ENCODE measurements at places on chromosomes 12 and 14. TPM values are rescaled to one million over a fixed set of nuclear protein-coding genes. Genes with fewer than 3 reads are reported as not detected.

Gene OAS2
- total RNA-seq, result 13.4 TPM

Gene SLC17A8
- total RNA-seq, result 0.11 TPM

- no peaks in the 10 kb centered on the region for H3K27me3 ChIP-seq
- no peaks in the 10 kb centered on the region for H3K36me3 ChIP-seq
- no peak overlapping the region for H3K4me3 ChIP-seq
- DNase-seq, result no peak
- no peaks in the 10 kb centered on the region for H3K4me1 ChIP-seq
Observed at GRCh38 chr12:116432314-116432750, 126.8 kb upstream of the MAP1LC3B2 start.

GRCh38 chr14:75979648-75980565, 1.9 kb downstream of the TGFB3 start:
- no peaks in the 10 kb centered on the region for H3K4me1 ChIP-seq
- H3K36me3 ChIP-seq, result no peaks in the 10 kb centered on the region
- peak overlapping the region; percentile 11 for H3K27ac ChIP-seq

Gene INHBE
- 92.8 TPM for total RNA-seq

DNA sequence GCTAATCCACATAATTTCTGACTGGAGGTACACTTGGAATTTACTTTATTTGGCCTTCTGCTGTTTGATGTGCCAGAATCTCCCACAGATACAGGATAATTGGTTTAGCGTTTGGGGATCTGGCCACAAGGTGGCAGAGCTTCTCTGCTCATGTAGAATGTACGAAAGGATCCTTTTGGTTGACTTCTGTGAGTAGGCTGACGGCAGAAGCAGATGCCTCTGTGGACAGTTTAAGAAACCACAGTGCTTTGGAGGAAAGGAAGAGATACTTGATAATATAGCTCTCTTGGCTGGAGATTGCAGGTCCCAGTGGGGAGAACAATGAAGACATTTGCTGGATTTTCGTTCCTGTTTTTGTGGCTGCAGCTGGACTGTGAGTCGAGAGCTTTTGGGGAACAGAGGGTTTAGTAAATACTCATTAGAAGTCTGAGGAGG, 75.3 kb upstream of the OR4E1 start:
- H3K27me3 ChIP-seq, result no peaks in the 10 kb centered on the region
- no peaks in the 10 kb centered on the region for H3K4me1 ChIP-seq
- H3K4me3 ChIP-seq, result no peak overlapping the region
- DNase-seq, result peak; percentile 30
- H3K27ac ChIP-seq, result no peak overlapping the region

Gene TCL1B
- total RNA-seq, result not detected

- H3K27ac ChIP-seq, result no peak overlapping the region
- H3K27me3 ChIP-seq, result no peaks in the 10 kb centered on the region
- no peak overlapping the region for H3K4me3 ChIP-seq
Observed at GRCh38 chr12:113936460-113936859, 29.7 kb downstream of the RBM19 start.

DNA sequence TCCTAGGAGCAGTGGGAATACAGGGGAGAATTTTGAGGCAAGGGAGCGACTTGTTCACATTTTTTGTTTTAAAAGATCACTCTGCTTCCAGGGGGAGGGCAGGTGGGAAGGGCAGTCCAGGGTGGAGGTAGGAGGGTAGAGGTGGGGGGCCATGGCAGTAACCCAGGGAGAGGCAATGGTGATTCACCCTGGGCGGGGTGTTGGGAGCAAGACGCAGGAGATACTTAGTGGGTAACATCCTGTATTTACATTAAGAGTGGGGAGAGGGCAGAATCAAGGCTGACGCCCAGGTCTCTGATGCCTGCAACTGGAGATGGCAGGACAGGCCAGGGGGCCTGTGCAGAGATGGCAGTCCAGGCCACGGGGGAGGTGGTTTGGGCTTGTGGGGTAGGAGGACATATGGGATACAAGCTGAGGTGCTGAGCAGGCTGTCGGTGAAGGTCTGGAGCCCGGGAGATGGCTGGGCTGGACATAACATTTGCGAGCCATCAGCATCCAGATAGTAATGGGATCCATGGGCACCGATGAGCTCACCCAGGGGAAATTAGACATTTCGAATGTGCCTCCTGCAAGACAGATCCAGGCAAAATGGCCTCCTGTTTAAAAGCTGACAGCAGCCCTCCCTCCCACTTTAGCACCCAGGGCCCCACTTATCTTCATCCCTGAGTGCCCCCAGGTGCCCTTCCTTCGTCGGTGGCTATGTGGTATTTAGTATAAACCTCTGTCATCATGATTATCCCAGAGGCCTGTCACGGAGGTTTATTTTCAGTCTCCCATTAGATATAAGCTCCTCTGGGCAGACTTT, 9.3 kb downstream of the EML1 start:
- H3K27ac ChIP-seq, result no peak overlapping the region
- H3K36me3 ChIP-seq, result no peaks in the 10 kb centered on the region
- H3K4me1 ChIP-seq, result no peaks in the 10 kb centered on the region

Gene RAD52
- 5.7 TPM for total RNA-seq

Gene RASSF8
- total RNA-seq, result 7.5 TPM

Gene FOXN4
- 0.06 TPM for total RNA-seq

DNA sequence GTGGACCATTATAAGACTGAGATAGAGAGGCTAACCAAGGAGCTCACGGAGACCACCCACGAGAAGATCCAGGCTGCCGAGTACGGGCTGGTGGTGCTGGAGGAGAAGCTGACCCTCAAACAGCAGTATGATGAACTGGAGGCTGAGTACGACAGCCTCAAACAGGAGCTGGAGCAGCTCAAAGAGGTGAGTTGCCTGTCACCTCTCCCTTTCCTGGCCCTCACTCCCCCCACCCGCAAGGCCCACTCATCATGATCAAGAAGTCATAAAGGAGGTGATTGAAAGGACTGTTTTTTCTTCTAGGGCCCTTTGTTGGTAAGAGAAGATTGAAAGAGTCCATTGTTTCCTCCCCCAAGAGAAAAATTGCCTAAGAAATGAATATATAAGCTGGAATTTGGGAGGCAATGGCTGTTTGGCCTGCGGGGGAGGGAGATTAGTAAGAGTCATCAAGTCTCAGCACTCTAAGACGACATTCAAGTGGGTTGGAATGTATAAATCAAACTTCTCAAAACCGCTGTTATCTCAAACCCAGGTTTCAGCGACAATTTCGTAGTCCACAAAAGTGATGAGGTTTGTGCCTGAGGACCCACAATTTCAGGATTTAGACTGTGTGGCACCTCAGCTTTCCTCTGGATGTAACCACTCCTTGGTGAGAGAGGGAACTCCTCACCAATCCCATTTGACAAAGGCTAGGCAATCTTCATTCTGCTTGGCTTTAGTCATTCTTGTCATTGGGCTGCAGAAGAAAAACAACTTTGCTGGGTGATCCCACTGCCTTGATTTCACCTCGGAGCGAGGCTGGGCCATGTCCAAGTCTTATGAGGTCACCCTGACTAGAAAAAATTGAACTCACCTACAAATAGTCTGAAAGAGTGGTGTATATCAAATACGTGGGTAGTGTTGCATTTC, 966 bp downstream of the BICD1 start:
- no peaks in the 10 kb centered on the region for H3K4me1 ChIP-seq
- DNase-seq, result no peak
- H3K27me3 ChIP-seq, result no peaks in the 10 kb centered on the region
- H3K4me3 ChIP-seq, result peak overlapping the region; percentile 87
- peak overlapping the region; percentile 69 for H3K27ac ChIP-seq

- peaks cover 31% of the 10 kb centered on the region for H3K4me1 ChIP-seq
- no peaks in the 10 kb centered on the region for H3K27me3 ChIP-seq
- DNase-seq, result no peak
- no peak overlapping the region for H3K4me3 ChIP-seq
Observed at GRCh38 chr14:95503365-95504134, 12.9 kb downstream of the SYNE3 start.

DNA sequence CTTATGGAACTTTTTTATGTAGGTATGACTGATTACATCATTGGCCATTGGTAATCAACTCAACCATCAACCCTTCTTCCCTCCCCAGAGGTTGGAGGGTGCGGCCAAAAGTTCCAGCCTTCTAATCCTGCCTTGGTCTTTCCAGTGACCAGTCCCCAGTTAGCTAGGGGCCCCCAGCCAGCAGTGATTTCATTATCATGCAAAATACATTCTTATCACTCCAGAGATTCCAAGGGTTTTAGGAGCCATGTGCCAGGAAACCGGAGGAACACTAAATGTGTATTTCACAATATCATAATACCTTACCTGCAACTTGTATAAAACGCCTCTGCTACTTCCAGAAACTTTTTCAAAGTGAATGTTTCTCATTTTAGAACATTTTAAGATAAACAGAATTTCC, 181.5 kb upstream of the PELI2 start:
- no peaks in the 10 kb centered on the region for H3K36me3 ChIP-seq
- H3K27me3 ChIP-seq, result no peaks in the 10 kb centered on the region
- no peak overlapping the region for H3K4me3 ChIP-seq

Gene RAD9B
- 0.51 TPM for total RNA-seq

- no peak overlapping the region for H3K27ac ChIP-seq
- no peaks in the 10 kb centered on the region for H3K27me3 ChIP-seq
- no peaks in the 10 kb centered on the region for H3K36me3 ChIP-seq
Observed at GRCh38 chr12:130463275-130463658, 125.6 kb downstream of the PIWIL1 start.

Gene NOVA1
- total RNA-seq, result 0.25 TPM

GRCh38 chr12:128969480-128970055, 116.3 kb downstream of the GLT1D1 start:
- no peaks in the 10 kb centered on the region for H3K27me3 ChIP-seq
- H3K4me1 ChIP-seq, result no peaks in the 10 kb centered on the region

Gene SMCO2
- not detected for total RNA-seq

Gene TAS2R46
- 1.2 TPM for total RNA-seq

GRCh38 chr14:53845813-53846693, 110.6 kb downstream of the BMP4 start:
- no peaks in the 10 kb centered on the region for H3K4me1 ChIP-seq
- H3K27ac ChIP-seq, result no peak overlapping the region
- H3K36me3 ChIP-seq, result no peaks in the 10 kb centered on the region
- no peaks in the 10 kb centered on the region for H3K27me3 ChIP-seq
- H3K4me3 ChIP-seq, result no peak overlapping the region
- no peak for DNase-seq

GRCh38 chr14:100639280-100639679, 52.1 kb upstream of the BEGAIN start:
- H3K4me3 ChIP-seq, result no peak overlapping the region
- H3K36me3 ChIP-seq, result no peaks in the 10 kb centered on the region
- DNase-seq, result no peak
- H3K27me3 ChIP-seq, result no peaks in the 10 kb centered on the region
- H3K27ac ChIP-seq, result no peak overlapping the region
- H3K4me1 ChIP-seq, result peaks cover 11% of the 10 kb centered on the region

Gene IFNG-AS1
- total RNA-seq, result not detected
